ENCODE measurements at places on chromosomes 1 and 21. TPM values are rescaled to one million over a fixed set of nuclear protein-coding genes. Genes with fewer than 3 reads are reported as not detected.

- no peak for DNase-seq
Observed at GRCh38 chr1:205500240-205501233, 3.9 kb upstream of the CDK18 start.

GRCh38 chr1:46284597-46285564, 18.5 kb downstream of the LRRC41 start:
- no peak for DNase-seq

DNA sequence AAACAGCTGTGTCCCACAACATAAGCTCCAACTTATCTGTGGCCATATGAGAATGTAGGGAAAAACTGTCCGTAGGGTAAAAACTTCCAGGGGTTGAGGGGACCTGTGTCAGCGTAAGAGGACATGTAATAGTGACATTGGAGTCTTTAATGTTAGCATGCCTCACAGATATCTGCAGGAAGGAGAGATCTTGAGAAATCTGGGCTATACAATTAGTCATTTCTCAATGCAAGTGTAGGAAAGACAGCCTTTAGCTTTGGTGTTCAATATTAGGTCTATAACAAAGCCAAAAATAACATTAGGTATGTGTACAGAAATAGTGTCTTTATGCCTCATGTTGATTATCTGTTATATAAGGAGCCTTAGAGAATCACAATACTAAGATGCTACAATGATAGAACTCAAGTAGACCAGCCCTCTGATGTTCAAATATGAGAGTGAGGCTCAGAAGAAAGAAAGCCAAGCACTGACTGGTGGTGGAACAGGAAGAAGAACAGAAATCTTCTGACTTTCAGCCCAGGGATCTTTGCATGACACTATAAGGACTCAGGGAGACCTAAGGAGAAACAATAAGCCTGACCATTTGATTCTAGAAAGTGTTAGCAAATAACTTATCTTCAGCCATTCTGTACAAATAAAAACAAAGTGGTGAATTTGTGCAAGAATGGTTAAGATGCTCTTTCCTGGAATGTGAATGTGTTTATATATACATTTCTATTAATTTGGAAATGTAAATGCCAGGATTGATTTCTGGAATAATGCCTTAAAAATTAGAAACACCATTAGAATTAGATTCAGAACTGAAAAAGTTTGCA, 152.6 kb downstream of the ZC3H11B start:
- DNase-seq, result no peak

- no peak for DNase-seq
Observed at GRCh38 chr1:39625462-39626273, 13.8 kb downstream of the HEYL start.

GRCh38 chr1:156624814-156625435, 5.7 kb downstream of the HAPLN2 start:
- DNase-seq, result no peak

DNA sequence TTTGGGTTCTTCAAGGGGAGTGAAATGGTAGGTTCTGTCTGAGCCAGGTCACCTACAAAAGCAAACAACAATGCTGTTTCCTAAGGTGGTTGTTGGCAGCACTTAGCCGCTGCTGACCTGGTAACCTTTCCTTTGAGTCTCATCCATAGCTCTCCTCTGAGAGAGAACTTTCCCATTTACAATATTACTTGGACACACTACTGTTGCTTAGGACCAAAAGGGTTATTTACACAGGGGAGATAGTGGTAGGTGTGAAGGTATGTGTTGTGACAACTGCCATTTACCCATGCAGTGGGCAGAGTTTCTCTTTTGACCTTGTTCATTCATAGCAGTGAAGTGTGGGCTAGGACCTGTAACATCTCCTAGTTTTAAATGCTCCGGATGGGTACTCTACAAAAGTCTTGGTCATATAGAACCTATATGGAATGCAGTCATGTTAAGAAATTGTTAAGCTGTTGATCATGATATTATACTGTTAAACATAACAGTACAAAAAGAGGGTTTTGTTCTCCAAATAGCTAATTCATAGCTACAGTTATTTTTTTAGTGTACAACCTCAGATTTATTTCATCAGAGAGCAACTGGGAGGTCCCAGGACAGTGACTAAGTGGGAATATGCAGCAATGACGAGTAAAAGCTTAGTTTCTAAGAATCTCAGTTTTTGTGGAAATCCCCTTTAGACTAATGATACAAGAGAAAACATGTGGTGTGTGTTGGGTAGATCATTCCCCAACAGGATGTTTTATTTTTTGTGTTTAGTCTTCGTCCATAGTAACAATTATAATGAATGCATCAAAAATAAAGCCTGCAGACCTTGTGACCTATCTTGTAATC, 219.7 kb downstream of the NFIA start:
- no peak for DNase-seq

The SLC5A9 gene
- 16.4 TPM for polyA plus RNA-seq

The G0S2 gene
- 12.9 TPM for polyA plus RNA-seq
